C1 segment of cervical spinal cord (tissue), 14 donors: ENCODE measurements at places on chromosomes 2 and 18.

GRCh38 chr2:85994421-85994777 is 105.6 kb upstream of the ST3GAL5 start:
- no peak for DNase-seq

DNA sequence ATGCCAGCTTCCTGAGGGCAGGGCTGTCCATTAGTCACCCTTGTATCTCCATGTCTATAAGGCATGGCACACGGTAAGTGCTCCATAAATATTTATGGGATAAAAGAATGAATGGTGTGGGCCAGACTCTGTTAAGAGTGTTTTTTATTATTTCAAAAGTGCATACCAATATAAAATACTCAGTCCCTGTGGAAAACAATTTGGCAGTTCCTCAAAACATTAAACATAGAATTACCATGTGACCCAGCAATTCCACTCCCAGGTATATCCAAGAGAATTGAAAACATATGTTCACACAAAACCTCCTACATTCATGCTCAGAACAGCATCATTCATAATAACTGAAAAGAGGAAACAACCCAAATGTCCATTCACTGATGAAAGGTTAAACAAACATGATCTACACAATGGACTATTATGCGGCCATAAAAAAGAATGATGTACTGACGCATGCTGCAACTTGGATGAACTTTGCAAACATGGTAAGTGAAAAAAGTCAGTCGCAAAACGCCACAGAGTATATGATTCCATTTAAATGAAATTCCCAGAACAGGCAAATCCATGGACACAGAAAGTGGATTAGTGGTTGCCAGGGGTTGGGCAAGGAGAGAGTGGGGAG is 69.1 kb upstream of the TCF7L1 start:
- DNase-seq = no peak

GRCh38 chr2:158716121-158716791 is 78.9 kb upstream of the DAPL1 start:
- no peak for DNase-seq

- DNase-seq = no peak
Observed at GRCh38 chr2:8877894-8878293, 40.5 kb upstream of the KIDINS220 start.

DNA sequence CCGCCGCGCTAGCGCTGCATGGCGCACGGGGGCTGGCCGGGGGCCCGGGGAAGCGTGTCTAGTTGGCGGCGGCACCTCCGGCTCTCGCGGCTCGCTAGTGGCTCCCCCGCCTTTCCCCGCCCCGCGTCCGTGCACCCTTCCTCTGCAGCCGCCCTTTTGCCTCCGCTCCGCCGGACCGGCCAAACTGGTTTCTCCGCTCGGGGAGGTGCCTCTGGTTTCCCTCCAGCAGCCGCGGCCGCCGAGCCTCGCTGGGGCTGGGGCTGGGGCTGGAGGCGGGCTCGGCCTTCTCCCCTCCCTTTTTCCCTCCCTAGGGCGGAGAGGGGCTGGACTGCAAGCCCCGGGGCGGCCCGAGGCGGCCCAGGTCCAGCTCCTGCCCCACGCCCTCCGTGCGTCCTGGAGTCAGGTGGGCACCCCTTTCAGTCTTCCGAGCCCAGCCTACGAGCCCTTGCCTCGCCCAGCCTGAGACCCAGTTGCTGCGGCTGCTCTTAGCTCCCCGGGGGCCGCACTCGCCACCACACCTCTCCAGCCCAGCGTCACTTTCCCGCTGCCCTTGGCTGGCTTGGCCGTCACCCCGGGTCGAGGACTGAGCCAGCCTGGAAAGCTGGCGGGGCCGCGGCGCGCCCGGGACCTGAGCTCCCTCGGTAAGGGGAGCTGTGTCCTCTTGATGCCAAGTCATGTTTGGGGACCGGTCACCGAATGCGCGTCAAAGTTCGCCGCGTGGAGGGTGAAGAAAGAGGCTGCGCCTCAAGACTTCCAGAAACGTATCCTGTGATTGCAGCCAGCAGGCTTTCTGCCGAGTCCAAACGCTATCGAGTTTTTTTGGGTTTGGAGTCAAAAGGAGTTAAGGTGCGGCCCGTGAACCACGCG is at the start of gene ATP8B1:
Gene ATP8B1 (minus strand): TSS at position 213 of the 867 bp plus-strand sequence. CDS start 71,508 bp downstream, outside the sequence.
- DNase-seq = no peak

DNA sequence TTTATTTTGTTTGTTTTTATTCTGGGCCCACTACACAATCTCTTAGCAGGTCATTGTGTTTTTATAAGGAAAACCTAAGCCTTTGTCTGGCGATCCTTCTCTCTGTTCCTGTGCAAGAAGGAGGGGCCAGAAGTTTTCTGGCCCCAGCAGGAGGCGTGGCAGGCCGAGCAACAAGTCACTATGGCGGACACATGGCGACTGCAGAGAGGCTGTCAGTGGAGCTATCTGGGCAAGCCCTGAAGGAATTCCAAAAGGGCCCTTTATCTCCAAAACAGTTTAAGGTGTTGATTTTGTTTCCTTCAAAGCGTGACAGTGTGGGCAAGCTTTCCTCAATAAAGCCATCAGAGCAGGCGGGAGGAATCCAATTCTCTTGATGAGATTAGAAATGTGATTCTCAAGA is 118.8 kb upstream of the CTAGE1 start:
- no peak for DNase-seq
